ENCODE measurements at places on chromosomes 12 and 14. TPM values are rescaled to one million over a fixed set of nuclear protein-coding genes. Genes with fewer than 3 reads are reported as not detected.

DNA sequence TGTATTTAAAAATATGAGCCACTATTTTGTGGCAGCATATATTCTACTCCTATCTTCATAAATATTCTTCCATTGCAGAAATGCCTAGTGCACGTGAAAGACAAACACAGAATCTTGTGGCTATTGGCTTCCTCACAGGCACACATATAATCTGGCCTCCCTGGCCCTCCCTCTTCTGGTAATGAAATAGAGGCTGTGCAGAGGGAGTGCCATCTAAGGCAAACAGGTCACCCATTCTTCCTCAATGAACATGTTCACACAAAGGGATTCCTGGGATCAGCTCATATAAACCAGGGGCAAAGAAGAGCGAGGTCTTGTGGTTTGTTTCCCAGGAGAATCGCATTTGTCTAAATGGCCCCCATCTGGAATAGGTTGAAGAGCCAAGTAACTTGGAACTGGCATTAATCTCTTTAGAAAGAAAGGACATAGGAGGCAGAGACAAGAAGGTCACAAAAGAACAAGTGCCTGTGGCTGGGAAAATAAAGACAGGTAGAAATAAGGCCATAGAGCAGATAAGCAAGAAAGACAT, 171.6 kb upstream of the PTPRQ start:
- DNase-seq = no peak

- DNase-seq = no peak
Measured at GRCh38 chr14:73393375-73393774, 65.0 kb downstream of the NUMB start.

SOX5 gene
- total RNA-seq = 67.6 TPM

SCARB1 gene
- total RNA-seq = 65.8 TPM

DNA sequence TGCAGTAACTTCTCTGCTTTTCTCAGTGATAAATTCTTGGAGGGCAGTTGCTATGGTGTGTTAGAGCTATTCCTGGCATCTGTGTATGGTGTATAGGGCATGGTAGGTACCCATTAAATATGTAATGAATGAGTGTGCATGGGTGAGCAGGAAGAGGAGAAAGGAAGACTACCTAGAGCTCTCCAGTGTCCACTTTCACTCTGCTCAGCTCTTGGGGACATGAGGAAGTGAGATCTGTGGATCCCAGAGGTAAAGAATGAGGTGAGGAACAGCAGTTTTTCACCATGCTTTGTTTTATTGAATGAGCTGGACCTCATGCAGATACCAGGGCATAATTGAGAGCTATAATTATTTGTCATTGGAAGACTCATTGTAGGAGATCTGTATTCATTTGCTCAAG, 444.8 kb upstream of the RGS6 start:
- no peak for DNase-seq

DNA sequence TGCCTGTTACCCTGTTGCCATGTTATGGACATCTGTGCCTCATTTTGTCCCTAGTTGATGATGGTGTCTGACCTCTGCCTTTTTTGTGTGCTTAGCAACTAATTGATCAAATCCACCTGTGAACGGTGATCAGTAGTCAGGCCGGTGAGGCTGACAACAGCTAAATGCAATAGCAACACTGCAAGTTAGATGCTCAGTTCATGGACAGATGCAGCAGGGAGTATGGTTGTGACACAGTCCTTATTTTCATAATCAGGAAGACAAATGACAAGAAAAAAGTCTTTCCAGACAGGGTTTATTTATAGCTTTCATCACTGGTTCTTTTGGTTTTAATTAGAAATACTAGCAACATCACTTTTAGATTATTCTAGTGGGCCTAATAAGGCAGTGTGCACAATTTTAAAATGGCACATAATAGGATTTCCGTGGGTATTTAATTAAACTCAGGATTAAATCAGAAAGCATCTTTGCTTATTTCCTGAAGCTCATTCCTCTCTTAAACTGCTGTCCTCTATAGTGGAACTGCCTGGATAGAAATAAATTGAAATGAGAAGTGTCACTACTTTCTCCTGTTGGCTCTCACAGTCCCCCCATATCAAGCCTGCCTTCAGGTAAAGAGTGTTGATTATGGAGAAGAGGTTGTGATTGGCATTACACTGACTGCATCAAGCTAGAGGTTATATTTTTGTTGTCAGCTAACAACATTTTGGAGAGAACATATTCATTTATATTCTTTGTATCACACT, 281.1 kb upstream of the NAV3 start:
- no peak for DNase-seq

All from omental fat pad (tissue), 4 donors.